ENCODE measurements at places on chromosomes 6 and 20.

DNA sequence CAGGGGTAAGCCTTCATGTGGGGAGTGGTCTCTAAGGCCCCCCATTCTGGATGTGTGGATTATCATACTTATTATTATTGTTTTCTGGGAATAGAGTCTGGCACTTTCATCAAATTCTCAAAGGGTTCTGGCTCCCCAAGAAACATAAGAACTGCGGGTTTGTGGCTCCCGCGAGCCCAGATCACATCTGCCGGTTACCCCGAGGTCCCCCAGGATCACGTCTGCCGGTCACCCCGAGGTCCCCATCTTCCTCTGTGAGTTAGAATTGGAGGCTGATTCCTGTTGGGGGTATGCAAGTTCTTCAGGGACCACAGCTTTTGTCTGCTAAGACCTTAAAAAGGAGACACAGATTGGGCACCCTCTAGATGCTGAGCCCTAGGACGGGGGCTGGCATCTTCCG lies 116.7 kb upstream of the FRMD1 start:
- no peak for DNase-seq

- no peak for DNase-seq
Observed at GRCh38 chr6:87692086-87692485, 9.9 kb downstream of the AKIRIN2 start.

DNA sequence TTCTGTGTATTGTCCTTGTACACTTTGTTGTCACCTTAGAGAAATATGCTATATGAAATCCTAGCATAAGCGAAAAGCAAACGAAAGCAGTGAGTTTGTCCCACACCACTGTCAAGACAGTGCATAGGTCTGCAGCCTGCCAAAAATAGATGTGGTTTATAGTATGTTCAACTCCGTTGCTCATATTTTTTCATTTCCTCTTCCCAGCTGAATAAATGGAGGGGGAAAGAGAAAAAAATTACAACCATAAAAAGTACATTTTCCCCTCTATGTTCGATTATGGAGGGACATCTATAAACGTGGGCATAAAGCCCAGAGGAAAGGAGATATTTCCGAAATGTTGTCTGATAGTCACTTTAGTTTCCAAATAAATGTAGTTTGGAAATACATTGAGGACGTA lies 25.8 kb downstream of the PRL start:
- no peak for DNase-seq

- DNase-seq, result no peak
Observed at GRCh38 chr6:11522812-11523605, 14.5 kb upstream of the TMEM170B start.

- DNase-seq, result no peak
Observed at GRCh38 chr6:127173156-127173940, 54.9 kb downstream of the RSPO3 start.

DNA sequence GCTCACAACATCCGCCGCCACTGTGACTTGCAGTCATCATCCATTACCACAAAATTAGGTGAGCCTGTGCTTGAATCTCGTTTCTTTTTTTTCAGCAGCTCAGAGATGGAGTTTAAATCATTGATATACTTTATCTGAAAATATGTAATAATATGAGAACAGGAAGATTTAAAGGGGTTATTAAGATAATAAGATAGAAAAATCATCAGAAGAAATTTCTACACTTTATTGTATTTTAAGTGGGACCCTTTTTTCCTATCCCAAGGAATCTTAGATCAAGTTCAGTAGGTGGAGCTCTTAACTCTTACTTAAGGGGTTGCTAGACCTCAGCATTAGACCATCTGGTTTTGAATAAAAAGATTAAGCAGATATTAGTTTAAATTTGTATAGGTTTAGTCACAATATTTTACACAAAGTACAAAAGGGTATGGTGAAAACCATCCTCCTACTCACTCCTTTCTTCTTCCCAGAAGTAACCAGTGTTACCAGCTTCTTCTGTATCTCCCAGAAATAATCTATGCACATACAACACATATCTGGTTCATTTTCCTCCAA lies 9.4 kb upstream of the NCOA7 start:
- DNase-seq, result no peak
